ENCODE measurements at places on chromosomes 2 and 18.

DNA sequence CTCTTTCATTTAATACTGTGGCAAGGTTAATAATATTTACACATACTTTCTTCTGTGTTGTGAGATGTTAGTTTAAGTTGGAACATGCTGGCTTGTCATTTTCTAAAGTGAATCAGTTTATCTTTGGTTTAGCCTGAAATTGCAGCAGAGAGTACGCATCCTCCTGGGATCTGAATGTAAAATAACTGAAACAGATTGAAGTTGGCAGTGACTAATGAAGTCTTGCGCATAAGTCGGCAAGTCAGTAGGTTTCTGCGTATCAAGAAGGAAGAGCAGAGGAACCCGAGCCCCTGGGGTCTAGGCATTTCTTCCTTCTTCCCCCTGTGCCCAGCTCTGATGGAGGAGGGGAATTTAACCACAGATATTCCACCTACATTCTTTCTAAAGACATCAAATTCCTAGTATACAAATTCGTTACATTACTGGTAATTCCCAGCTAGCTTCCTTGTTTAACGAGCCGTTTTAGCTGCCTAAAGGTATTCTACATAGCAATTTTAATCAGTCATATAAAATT, 392.1 kb upstream of the RAB12 start:
- DNase-seq, result no peak

DNA sequence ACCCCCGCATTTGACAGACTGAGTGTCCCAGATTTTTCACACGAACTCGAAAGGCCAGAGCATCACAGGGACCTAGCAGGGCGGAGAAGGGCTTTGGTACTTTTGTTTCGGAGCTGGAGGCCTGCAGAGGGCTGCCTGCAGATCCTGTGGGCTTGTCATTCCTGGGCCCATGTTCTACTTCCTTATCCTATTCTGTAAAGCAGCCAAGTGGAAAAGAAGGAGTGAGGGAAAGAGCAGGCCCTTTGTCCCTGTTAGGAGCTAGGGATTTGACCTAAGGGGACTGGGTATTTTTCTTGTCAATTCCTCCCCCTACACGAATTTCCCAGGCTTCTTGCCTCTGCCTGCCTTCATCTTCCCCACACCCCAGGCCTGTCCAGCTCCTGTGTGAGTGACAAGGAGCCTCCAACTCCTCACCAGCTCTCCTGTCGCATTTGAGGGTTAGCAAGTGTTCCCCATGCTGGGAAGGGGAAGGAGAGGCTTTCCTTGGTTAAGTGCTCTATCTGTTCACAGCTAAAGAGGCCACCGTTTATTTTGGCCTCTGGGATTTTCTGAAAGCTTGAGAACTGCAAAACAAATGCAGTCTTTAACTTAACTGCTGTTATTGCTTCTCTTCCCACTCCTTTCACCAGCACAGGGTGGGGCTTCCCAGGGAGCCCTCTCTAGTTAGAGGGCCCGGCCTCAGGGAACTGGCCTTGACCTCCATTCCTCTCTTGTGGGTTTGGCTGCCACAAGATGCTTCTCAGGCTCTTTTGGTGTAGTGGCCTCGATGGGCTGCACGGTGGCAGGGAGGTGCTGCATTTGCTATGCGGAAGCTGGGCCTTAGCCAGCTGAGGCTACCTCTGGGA, 61.2 kb downstream of the SGPP2 start:
- DNase-seq, result no peak

GRCh38 chr2:157194844-157195243, 62.7 kb upstream of the GALNT5 start:
- no peak for DNase-seq

- DNase-seq, result no peak
Measured at GRCh38 chr2:173984866-173985604, 19.9 kb upstream of the SP3 start.

- no peak for DNase-seq
Measured at GRCh38 chr18:44437603-44438002, 243.1 kb upstream of the SETBP1 start.

GRCh38 chr2:10700078-10700803, 10.5 kb upstream of the NOL10 start:
- no peak for DNase-seq

GRCh38 chr18:12769644-12770440, 67.0 kb downstream of the PSMG2 start:
- DNase-seq, result no peak

GRCh38 chr2:237669628-237670392, 42.4 kb downstream of the LRRFIP1 start:
- peak; percentile 80 for DNase-seq

- DNase-seq, result peak; percentile 36
Measured at GRCh38 chr2:8657423-8658062, 24.3 kb upstream of the ID2 start.

DNA sequence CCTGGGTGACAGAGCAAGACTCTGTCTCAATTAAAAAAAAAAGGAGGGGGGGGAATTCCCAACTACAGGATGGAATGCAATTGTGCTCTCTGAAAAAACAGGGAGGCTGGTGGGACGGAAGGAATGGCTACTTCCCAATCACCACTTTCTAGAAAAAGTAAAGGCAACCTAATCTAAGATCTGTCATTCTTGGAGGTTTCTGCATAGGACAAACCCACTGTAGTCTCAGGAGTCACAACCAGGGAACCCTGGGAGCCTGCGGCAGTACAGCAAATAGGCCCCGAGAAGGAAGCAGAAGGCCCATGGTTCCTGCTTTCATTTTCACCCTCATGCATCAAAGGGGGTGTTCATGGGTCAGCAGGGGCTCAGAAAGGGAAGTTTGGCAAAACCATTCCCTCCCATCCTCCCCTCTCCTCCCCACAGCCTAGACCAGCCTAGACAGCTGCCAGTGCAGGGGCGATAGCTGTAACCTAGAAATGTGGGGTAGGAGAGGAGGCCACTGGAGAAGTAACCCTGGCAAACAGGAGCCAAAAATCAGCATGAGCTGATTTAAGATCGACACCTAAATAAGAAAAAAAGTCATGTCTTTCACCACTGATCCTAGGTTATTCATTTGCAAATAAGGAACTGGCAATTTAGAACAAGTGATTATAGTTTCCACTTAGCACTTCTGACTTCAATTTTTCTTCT, 48.0 kb downstream of the TRABD2A start:
- DNase-seq, result no peak

- no peak for DNase-seq
Measured at GRCh38 chr2:7620255-7620654, 703.0 kb downstream of the RNF144A start.

DNA sequence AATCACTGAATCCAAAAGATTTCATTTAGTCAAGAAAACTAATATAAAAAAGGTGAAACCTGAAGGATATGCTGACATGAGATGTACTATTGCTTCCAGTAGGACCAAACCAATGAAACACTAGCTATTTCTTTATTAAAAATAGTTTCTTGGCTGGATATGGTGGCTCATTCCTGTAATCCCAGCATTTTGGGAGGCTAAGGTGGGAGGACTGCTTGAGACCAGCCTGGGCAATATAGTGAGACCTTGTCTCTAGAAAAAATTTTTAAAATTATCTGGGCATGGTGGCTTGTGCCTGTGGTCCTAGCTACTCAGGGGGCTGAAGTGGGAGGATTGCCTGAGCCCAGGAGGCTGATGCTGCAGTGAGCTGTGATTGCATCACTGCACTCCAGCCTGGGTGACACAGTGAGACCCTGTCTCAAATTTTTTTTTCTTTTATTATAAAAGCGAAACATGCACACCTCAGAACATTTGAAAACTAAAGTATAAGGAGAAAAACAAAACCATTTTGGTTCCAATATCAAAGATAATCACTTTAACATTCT, 266.2 kb downstream of the TGIF1 start:
- DNase-seq, result no peak

GRCh38 chr2:222669353-222669752, 2.1 kb upstream of the MOGAT1 start:
- no peak for DNase-seq

DNA sequence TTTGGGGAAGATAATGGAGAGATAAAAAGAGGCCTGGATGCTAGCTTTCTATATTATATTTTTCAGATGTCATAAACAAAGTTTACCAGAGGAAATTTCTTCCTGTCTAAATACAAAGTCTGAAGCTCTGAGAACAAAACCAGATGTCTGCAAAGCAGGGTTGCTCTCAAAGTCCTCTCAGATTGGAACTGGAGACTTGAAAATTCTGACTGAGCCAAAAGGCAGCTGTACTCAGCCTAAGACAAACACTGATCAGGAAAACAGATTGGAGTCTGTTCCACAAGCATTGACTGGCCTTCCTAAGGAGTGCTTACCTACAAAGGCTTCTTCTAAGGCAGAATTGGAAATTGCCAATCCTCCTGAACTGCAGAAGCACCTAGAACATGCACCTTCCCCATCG, 25.1 kb downstream of the KDM3A start:
- DNase-seq, result no peak

DNA sequence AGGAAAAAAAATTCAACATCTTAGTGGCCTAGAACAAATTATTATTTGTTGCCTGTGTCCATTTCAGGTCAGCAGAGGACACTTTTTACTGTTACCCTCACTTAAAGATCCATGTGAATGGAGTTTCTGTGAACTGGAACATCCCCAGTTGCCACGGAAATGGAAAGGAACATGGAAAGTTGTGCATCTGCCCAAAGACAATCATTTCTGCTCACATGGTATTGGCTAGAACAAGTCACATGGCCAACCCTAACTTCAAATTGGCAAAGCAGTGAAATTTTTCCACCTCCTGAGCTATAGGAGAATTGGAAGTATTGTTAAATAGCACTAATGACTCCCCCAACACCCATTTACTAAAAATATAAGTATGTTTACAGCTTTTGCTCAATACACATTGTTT, 71.2 kb upstream of the CCBE1 start:
- no peak for DNase-seq

DNA sequence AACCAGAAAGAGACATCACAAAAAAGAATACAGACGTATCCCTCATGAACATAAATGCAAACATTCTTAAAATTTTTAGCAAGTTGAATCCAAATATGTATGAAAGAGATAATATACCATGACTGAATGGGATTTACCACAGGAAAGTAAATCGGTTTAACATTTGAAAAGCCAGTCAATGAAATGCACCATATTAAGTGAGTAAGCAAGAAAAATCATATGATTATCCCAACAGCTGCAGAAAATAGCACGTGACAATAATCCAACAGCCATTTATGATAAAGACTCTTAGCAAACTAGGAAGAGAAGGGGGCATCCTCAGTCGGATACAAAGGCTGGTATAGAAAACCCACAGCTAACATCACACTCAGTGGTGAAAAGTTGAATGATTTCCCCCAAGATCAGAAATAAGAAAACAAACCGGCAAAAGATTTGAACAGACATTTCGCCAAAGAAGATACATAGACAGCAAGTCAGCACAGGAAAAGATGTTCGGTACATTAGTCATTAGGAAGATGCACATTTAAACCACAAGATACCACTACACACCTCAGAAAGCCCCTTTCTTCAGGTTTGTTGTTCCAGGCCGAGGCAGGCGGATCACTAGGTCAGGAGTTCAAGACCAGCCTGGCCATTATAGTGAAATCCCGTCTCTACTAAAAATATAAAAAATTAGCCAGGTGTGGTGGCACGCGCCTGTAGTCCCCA, 144.3 kb downstream of the INHBB start:
- no peak for DNase-seq

DNA sequence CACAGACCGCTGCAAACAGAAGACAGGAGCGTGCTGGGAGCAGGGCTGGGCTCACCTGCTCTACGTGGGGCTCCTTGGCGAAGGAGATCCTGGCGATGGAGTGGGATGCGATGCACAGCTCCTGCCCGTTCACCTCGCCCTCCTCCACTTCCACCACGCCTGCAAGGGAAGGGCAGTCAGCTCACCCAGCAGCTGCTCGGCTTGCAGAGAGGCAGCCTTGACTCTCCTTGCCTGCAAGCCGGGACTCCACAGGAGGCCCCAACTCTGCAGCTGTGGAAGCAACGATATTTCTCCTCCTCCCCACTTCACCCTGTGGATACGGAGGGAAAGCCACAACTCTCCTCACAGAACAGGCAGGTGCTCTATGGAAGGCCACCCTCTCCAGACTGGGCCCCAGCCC, 35.1 kb downstream of the THAP4 start:
- no peak for DNase-seq

DNA sequence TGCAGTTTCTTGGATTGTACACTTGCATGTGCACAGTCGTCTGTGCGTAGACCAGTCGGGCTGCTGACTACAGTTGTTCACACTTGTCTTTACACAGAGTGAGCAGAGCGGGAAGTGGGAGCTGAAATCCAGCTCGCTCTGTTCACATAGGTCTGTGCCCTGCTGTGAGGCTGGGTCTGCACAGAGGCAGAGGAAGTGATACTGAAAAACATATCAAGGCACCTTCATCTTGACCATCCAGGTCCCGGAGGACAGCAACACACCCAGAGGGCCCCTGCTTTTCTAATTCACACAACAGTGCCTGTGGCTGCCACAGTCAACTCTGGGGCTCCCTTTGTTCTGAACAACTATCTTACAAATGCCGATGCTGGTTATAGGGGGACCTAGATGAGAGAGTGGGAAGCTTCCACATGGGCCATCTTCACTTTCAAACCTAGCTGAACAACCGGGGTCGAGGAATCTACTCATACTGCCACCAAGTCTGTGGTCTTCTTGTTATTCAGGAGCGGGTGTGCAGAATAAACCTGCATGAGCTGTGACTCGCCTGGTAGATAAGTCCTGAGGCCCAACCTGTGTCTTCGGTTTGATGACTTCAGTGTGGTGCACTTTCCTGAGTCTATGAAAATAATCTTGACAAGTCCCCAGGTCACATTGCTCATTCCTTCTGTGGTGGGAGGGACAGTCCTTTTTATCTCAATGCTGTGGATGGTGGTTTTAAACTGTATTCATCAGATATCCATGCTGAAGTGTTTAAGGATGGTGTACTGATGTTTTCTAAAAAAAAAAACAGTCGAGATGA, 3.5 kb upstream of the ADNP2 start:
- DNase-seq, result no peak

- no peak for DNase-seq
Measured at GRCh38 chr2:112644155-112644932, 1.4 kb upstream of the SLC20A1 start.

- peak; percentile 70 for DNase-seq
Measured at GRCh38 chr2:166157578-166157977, 29.8 kb upstream of the SCN1A start.

- no peak for DNase-seq
Measured at GRCh38 chr2:138775736-138776135, 4.5 kb downstream of the NXPH2 start.

- no peak for DNase-seq
Measured at GRCh38 chr2:105486762-105487141, 87.9 kb upstream of the FHL2 start.

- DNase-seq, result no peak
Measured at GRCh38 chr2:236525411-236525997, 44.1 kb upstream of the ACKR3 start.

- DNase-seq, result no peak
Measured at GRCh38 chr2:227238238-227239237, 74.1 kb downstream of the COL4A3 start.

All from NCI-H2029 (cell line).